ENCODE measurements at places on chromosomes 5 and 9.

- no peak for DNase-seq
These were observed 62.9 kb downstream of the GCNT1 start for GRCh38 chr9:76521906-76522305.

- no peak for DNase-seq
These were observed 35.5 kb downstream of the OR2Y1 start for GRCh38 chr5:180704362-180704761.

DNA sequence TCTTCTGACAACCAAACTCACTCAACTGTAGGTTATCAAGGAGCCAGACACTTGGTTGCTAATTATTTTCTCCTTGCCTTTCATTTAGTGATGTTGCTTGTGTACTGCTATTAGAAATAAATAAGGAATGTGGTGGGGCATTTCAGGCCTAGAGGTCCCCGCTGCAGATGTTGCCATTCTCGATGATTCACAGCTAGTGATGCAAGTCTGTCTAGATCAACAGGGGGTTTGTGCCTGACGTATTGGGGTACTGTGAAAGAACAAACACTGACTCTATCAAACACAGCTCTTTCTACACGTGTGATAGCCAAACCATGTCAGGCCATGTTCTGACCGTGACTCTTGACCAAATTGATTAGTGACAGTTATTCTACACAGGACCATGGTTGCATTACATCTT is 144.7 kb downstream of the OSTF1 start:
- DNase-seq = no peak

- no peak for DNase-seq
These were observed 722 bp upstream of the DCP2 start for GRCh38 chr5:112975721-112976431.

- no peak for DNase-seq
These were observed 75.7 kb upstream of the SMIM23 start for GRCh38 chr5:171709930-171710329.

DNA sequence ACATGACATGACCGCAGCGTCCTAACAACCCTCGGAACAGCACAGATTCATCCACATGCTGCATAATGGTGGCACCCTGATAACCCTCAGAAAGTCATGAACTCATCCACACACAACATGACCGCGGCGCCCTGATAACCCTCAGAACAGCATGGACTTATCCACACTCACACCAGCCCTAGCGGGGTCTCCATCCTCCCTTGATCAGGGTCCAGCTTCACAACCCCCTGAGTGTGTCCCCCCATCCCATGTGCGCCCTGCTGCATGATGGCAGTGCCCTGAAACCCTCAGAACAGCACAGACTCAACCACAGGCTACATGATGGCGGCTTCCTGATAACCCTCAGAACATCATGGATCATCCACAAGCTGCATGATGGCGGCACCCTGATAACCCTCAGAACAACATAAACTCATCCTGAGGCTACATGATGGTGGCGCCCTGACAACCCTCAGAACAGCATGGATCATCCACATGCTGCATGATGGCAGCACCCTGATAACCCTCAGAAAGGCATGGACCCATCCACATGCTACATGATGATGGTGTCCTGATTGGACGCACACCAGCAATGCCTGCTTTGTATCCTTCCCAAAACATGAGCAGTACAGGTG is 28.3 kb downstream of the SLC6A3 start:
- no peak for DNase-seq

- DNase-seq = no peak
These were observed 81.4 kb downstream of the GABBR2 start for GRCh38 chr9:98627296-98627695.

DNA sequence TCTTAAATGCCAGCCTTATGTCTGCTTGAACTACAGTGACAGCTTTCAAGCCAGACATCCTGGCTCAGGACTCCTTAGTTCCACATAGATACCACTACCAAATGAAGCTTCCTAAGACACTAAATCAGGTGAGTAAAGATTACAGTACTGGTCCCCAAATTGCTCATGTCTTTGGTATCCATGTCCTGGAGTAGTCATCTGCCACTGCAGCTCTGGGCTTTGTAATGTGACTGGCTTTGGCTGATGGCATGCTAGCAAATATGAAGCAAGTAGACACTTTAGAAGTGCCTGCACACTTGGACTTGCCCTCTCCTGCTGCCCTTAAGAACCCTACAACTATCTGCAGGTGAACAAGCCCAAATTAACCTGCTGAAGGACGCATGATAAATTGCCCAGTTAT is 334.9 kb downstream of the BNC2 start:
- DNase-seq = no peak

DNA sequence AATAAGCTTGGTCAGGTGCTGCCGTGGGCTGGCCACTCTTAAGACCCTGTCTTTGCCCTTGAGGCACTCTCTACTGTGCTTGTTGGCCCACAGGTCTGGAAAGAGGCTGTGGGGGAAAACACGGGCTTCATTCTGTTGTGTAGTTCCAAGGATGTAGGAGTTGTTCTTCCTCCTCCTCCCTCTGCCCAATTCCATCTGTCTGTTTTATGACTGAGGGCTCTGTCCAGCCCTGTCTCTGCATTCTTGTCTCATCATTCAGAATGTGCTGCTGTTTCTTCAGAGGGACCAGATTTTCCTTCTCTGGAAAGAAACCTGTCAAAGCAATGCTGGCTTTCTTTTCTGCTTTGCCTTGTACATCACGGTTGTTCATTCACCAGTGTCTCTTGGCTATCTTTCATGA is 84.1 kb downstream of the MAP1B start:
- DNase-seq = no peak

GRCh38 chr9:77582961-77583576 is 65.1 kb downstream of the GNA14 start:
- DNase-seq = no peak

- no peak for DNase-seq
These were observed 65.2 kb upstream of the SPIN1 start for GRCh38 chr9:88322906-88323566.

DNA sequence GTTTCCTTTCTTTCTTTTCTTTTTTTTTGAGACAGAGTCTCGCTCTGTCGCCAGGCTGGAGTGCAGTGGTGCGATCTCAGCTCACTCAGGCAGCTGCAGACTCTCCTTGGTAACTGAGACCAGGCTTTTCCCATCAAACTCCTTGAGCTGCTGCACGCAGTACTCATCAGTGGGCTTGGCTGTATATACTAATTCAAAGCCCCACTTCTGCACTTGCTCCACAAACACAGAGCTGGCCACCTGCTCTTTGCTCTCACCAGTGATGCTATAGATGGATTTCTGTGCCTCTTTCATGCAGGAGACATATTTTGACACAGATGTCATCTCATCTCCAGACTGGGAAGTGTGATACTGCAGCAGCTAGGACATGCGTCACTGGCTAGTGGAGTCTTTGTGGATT is 252.7 kb downstream of the AP3B1 start:
- DNase-seq = no peak

- no peak for DNase-seq
These were observed 40.5 kb downstream of the BHMT start for GRCh38 chr5:79151942-79152671.

- DNase-seq = no peak
These were observed 131.1 kb downstream of the OLFM1 start for GRCh38 chr9:135218331-135219225.

DNA sequence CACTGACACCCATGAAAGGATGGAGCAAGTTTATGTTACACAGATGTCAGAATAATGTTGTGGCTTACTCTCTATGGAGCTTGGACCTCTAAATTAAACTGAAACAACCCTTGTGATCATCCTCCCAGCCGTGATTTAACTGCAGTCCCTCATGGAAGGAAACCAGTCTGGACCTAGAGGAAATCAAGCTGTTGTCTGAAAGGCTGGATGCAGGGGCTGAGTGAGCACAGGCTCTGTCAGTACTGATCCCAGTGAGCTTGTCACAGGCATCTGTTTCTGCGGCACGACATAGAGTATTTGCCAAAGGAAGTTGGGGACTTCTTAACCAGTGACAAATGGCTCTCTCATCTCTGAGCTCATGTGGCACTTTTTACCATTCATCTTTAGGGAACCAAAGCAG is 282.9 kb upstream of the MAP3K1 start:
- DNase-seq = no peak

DNA sequence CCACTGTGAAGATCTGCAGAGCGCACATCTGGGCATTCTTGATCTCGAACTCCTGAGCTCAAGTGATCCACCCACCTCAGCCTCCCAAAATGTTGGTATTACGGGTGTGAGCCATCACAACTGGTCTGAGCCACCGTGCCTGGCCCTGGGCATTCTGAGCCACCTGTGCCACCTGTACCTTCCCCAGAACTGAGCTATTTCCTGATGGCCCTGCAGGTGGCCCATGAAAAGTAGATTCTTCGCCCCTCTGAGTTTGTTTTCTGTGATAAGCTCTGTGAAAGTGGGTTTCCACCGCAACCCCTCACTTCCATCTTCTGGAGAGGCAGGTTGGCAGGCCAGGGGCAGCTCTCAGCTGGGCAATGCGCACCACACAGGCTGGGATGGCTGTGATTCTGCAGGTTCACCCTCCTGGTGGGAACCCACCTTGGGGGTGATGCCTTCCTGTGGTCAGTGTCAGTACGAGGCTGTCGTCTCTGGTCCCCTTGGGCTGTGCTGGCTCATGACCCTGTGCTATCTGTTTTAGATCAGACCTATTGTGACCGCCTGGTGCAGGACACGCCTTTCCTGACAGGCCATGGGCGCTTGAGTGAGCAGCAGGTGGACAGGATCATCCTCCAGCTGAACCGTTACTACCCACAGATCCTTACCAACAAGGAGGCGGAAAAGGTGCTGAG is 11.3 kb downstream of the CARD19 start:
- DNase-seq = no peak

- no peak for DNase-seq
These were observed 6.4 kb downstream of the NEURL1B start for GRCh38 chr5:172647352-172648012.

- no peak for DNase-seq
These were observed 137.1 kb upstream of the IRX2 start for GRCh38 chr5:2888520-2889060.

DNA sequence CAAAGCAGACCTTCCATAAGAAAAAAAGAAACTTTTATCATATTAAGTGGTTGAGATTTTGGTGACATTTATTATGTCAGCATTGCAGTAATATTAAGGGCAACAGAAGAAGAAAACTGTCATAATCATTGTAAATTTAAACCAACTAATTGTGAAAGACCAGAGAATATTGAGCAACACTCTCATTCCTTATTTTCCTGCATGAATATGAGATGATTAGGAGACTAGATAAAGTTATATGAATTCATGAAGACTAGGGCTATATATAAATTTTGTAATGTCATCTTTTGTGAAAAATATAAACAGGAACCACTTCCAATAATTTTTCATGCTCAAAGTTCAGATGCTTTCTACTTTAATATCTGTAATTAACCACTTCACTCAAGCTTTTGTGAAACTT is 974.5 kb upstream of the CDH10 start:
- no peak for DNase-seq

- DNase-seq = no peak
These were observed 19.5 kb downstream of the ADAMTS6 start for GRCh38 chr5:65462139-65462705.

DNA sequence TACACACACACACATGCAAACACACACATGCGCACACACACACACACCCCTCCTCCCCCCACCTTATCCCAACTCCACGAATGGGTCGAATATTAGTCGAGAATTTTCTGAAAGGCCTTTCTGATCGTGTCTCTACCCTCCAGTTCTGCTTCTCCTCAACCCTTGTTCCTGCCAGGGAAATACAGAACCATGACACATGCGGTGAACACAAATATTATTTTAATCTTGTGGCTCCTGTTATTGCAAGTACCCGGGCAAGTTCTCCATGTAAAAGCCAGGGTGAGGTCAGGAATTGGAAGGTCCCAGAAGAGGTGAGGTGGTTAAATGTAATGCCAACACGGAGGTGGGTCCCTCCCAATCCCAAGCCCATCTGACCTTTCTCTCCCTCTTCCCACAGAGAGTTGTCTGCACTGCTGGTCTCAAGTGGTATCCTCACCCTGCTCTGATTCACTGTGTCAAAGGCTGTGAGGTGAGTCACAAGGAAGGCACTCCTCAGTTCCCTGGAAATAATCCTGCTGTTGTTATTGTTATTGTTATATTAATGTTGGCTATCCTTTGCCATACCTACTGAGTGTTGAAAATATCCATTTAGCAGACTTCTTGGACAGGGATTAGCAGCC is 223.7 kb downstream of the PAPPA start:
- DNase-seq = no peak

DNA sequence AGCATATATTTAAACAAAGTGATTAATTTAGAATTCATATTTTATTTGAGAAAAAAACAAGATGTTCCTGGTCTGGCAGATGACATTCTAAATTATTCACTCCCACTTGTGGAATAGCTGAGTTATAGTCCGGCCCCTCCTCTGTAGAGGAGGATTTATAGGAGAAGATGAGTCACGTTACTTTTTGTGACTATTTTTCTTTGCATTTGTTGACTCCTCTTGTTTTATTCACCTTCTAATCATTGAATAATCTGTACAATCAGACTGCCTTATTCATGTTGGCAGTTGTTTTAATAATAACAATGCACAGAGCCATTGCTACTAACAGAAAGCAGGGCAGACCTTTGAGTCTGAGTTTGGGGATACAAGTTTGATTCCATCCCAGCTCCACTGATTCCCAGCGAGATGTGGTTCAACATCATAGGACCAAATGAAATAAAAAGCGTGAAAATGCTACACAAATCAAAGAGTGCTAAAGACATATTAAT is 23.2 kb downstream of the DOCK8 start:
- DNase-seq = no peak

GRCh38 chr5:141039061-141039460 is 12.1 kb upstream of the PCDHB1 start:
- DNase-seq = no peak

GRCh38 chr5:168701641-168702040 is 122.5 kb upstream of the PANK3 start:
- no peak for DNase-seq

GRCh38 chr9:72202009-72202408 is 52.8 kb downstream of the GDA start:
- no peak for DNase-seq

GRCh38 chr5:91059409-91059808 is 323.7 kb downstream of the ARRDC3 start:
- no peak for DNase-seq

GRCh38 chr9:122201641-122202040 is 27.1 kb downstream of the LHX6 start:
- DNase-seq = no peak

GRCh38 chr9:111411266-111411665 is 72.9 kb downstream of the ECPAS start:
- no peak for DNase-seq

GRCh38 chr5:58649716-58650115 is 66.8 kb downstream of the RAB3C start:
- DNase-seq = no peak

DNA sequence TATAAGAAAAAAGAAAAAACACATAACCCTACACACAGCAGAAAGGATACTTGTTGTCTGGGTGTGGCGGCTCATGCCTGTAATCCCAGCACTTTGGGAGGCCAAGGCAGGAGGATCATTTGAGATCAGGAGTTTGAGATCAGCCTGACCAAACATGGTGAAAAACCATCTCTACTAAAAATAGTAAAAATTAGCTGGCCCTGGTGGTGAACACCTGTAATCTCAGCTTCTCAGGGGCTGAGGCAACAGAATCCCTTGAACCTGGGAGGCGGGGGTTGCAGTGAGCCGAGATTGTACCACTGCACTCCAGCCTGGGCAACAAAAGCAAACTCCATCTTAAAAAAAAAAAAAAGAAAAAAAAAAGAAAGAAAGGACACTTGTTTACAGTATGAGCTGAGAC is 147.6 kb upstream of the PITX1 start:
- no peak for DNase-seq
